ENCODE measurements at places on chromosomes 1 and 21.

GRCh38 chr1:7117399-7118281 lies 332.4 kb downstream of the CAMTA1 start:
- no peak for DNase-seq

GRCh38 chr1:58922302-58923089 lies 138.6 kb upstream of the JUN start:
- no peak for DNase-seq

GRCh38 chr1:202713110-202713509 lies 2.9 kb upstream of the SYT2 start:
- no peak for DNase-seq

DNA sequence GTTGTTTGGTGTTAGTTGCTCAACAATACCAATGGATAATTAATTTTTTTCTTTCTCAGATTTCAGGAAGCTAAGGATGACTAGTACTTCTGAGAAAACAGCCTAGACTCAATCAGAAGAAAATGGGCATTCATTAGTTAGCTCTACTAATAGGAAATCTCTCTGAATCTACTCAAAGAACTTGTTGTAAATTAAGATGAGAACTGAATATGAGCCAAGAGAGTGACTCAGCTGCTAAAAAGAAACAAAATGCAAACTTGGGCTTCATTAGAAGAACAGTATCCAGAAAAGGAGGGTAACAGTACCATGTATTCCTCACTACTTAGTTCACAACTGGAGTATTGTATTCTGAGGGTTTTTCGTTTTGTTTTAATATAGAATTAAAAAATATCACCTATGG lies 12.5 kb downstream of the FOXJ3 start:
- DNase-seq, result no peak

GRCh38 chr1:220321758-220322157 lies 49.5 kb upstream of the RAB3GAP2 start:
- DNase-seq, result no peak

DNA sequence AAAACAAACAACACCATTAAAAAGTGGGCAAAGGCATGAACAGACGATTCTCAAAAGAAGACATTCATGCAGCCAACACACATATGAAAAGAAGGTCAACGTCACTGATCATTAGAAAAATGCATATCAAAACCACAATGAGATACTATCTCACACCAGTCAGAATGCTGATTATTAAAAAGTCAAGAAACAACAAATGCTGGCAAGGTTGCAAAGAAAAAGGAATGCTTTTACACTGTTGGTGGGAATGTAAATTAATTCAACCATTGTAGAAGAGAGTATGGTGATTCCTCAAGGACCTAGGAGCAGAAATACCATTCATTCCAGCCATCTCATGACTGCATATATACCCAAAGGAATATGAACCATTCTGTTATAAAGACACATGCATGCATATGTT lies 419.6 kb downstream of the NEGR1 start:
- DNase-seq, result no peak

GRCh38 chr1:32249831-32250525 lies 1.1 kb upstream of the LCK start:
- peak; percentile 79 for DNase-seq

DNA sequence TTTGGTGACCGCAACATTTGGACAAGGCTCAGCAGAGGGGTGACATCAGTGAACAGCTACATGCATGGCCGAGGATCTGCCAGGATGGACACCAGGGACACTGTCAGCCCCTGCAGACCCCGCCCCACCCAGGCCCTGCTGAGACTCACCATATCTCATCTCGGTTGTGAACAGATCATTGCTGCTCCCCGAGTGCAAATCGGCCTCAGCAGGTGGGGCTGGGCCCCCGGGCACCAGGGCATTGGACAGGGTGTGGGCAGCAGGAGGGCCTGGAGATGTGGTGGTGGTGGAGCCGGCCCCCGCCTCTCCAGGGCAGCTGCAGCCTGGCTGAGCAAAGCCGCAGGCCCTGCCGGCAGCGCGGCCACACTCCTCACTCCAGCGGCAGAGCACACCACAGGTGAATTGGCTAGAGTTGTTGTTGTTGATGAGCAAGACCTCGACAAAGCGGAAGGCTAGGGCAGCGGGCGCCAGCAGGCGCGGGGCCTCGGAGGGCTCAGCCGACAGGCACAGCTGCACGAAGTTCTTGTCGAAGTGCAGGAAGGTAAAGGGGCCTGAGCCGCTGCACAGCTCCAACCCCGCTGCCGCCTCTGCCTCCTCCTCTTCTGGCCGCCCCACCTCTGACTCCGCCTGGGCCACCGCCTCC lies 8.2 kb downstream of the ADGRB2 start:
- DNase-seq, result no peak

GRCh38 chr1:246139745-246140182 lies 367.3 kb downstream of the SMYD3 start:
- no peak for DNase-seq

DNA sequence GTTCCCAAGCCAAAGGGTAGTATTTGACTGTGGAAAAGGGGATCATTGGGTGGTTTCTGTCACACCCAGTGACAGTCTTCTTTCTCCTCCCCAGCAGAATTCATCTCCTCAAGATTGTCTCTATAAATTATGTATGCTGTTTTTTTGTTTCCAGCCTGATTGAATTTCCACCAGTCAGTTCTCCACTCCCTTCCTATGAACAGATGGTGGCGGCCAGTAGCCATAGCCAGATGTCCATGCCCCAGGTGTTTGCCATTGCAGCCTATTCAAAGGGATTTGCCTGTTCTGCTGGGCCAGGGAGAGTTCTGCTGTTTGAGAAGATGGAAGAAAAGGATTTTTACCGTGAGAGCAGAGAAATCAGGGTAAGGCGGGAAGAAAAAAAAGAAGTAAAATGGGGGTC lies 12.9 kb downstream of the CFAP57 start:
- no peak for DNase-seq

GRCh38 chr1:236685917-236686814 lies at the start of gene ACTN2:
Gene ACTN2 (plus strand): TSS chr1:236686499. CDS start chr1:236686674, 175 bp downstream.
- DNase-seq, result peak; percentile 35

GRCh38 chr1:201686714-201687455 lies 142.1 kb upstream of the IPO9 start:
- no peak for DNase-seq

- DNase-seq, result no peak
Observed at GRCh38 chr1:41848216-41848952, 70.3 kb downstream of the HIVEP3 start.

DNA sequence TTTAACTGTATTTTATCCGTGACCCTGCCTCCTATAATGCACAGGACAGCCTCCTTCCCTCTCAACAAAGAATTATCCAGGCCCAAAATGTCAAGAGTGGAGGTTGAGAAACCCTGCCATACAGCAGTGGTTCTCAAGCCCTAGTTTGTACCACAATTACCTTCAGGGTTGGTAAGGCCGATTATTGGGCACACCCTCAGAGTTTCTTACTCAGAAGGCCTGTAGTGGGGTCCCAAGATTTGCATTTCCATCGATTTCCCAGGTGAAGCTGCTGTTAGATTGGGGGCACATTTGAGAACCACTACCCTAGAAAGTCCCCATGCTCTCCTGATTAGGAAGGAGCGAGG lies 400 bp upstream of the PGBD2 start:
- peak; percentile 5 for DNase-seq

DNA sequence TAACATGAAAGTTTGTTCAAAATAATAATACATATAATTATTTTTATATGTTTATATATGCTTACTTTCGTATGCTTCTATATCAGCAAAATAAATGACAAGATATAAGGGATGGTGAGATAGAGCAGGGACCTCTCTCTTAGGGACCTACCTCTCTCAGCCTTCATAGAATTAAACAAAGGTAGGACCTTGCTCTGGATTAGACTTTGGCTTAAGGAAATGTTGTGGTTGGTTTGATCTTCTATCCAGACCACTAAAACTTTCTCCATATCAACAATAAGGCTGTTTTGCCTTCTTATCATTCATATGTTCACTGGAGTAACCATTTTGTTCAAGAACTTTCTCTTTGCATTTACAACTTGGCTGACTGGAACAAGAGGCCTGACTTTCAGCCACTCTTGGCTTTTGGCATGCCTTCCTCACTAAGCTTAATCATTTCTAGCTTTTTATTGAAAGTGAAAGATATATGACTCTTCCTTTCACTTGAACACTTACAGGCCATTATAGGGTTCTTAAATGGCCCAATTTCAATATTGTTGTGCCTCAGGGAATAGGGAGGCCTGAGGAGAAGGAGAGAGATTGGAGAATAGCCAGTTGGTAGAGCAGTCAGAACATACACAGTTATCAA lies 14.4 kb downstream of the FRRS1 start:
- no peak for DNase-seq

DNA sequence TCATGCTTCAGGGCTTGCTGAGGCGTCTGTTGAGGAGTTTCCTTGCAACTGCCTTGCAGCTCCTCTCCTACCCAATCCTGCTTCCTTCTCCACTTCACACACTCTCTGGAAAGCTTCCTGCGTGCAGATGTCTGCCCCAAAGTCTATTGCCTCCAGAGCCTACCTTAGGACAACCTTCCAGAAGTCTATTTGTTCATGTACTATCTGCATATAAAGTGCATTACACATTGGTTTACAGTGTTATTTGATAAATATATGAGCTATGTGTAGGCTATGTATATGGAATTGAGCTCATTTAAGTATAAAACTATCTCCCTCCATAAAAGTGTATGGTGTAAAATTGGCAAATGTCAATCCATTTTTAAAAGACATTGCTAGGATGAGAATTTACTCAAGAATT lies 9.8 kb downstream of the PTGFR start:
- DNase-seq, result no peak

GRCh38 chr1:173996995-173997394 lies 25.2 kb downstream of the RC3H1 start:
- no peak for DNase-seq

DNA sequence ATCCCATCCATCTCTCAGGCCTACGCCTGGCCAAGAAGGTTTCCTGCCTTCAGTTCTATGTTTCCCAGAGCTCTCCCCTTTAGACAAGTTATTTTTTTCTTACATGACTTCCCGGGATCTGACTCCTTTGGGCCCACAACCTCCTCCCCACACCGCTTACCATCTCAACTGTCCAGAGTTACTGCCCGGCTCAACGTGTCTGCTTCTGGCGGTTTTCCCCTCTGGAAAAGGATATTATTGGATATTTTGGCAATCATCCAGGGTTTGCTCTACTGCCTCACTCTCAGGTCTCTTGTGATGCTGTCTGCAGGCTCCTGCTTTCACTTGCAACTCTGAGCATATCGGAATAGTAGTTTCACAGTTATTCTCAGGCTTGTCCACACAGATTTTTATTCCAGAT lies 318.2 kb upstream of the CAMK1G start:
- no peak for DNase-seq

- no peak for DNase-seq
Observed at GRCh38 chr1:117585086-117585485, 20.8 kb upstream of the TENT5C start.

- no peak for DNase-seq
Observed at GRCh38 chr1:243346468-243346867, 90.6 kb downstream of the SDCCAG8 start.

- DNase-seq, result no peak
Observed at GRCh38 chr1:93680420-93681100, 1.1 kb downstream of the BCAR3 start.

GRCh38 chr1:23611601-23612327 lies 52.5 kb upstream of the ID3 start:
- no peak for DNase-seq

GRCh38 chr1:109482791-109483671 lies 674 bp upstream of the ATXN7L2 start:
- peak; percentile 51 for DNase-seq

GRCh38 chr1:15610167-15610566 lies 7.1 kb upstream of the DDI2 start:
- DNase-seq, result no peak

- no peak for DNase-seq
Observed at GRCh38 chr1:161000736-161001480, 20.0 kb downstream of the F11R start.

- no peak for DNase-seq
Observed at GRCh38 chr1:91611483-91611917, 110.8 kb downstream of the CDC7 start.

DNA sequence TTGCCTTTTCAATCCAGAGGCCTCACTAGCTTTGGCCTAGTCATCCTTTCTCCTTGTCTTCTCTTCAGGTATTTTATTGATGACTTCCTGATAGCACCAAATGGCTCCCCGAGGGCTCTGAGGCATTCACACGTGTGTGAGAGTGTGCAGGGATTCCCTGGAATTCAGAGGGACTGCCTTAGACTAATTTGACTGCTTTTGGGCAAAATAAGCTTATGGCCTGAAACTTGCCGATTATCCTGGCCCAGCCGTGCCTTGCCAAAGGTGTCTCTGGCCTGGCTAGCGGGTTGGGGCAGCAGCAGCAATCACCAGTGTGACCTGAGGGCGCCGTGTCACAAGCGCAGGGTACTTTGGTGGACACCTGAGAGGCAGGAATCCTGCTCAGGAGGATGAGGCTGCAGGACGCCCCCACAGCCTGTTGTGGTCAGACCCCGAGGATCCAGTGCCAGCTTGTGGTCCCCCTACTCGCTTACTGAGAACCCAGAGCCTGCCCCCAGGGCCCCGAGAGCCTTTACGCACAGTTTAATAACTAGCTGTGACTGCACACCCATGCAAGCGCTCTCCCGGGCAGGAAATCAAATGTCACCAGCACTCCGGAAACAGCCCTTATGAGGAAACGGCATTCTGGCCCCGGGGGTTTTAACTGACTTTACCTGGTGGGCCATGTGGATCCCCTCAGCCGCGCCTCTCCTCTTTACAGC lies 62.8 kb upstream of the PDE9A start:
- DNase-seq, result no peak

DNA sequence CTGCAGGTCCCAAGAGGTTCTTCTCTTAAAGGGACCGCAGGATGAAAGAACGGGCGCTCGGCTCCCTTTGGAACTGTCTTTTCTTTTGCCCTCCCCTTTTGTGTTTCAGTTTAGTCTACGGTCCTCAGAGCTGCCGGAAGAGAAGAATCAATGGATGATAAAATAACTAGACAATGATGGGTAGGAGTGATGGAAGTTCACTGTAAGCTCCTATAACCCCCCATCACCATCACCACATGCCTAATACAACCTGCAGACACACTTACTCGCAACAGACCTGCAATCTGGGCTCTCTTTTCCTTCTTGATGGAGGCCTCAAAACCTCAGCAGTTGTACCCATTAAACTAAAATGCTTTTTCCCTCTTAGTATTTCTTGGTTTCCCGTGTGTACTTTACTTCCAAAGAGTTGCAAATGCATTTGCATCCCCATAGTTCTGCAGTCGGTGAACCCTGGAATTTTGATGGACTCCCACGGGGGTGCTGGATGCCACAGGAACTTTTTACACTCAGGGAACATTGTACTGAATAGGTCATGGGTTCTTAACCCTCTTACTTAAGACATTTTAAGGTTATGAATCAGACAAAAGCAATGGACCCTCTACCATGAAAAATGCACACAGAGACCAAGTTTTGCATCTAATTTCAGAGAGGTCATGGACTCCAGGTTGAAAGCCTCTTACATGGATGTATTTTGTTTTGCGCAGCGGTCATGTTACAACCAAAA lies 633 bp upstream of the RFX5 start:
- DNase-seq, result no peak

GRCh38 chr1:154137888-154138287 lies 17.0 kb downstream of the NUP210L start:
- no peak for DNase-seq

- peak; percentile 10 for DNase-seq
Observed at GRCh38 chr1:15290382-15290781, 43.4 kb downstream of the FHAD1 start.

All from activated CD4-positive, alpha-beta T cell treated with anti-CD3 and anti-CD28 coated beads for 4 hours (primary cell).